ENCODE measurements at places on chromosomes 12 and 14.

DNA sequence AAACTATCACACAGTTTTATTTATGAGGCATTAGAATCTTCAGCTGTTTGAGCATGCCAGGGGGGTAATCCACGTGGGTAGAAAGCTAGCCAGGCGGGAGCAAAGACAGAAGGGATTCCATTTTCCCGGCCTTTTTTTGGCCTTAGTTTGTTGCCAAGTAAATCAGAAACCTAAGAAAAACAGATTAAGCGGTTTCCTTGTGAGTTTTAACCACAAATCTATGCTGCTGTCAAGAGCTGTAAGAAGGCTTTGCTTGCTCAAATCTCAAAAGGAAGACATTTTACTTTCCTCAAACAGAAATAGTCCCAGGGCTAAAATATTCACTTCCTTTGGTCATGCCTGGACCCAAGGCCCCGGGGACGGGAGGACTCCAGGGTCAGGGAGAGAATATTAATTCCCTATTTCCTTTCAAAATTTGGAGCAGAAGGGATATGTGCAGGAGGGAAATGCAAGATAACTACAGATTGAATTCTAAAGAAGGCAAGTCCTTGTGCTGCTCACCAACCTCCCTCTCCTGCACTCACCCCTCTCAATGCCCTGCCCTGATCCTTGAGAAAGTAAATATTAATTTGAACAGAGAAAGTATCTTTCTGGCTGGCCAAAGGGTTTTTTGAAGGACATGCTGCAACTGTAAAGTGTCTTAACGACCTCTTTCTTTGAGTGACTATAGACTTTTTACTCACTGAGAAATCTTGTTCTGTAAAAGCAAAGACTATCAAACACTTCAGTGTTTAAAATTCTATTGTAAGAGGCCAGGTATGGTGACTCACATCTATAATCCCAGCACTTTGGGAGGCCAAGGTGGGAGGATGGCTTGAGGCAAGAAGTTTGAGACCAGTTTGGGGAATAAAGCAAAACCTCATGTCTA is 75.7 kb downstream of the HSD17B6 start:
- DNase-seq, result no peak

DNA sequence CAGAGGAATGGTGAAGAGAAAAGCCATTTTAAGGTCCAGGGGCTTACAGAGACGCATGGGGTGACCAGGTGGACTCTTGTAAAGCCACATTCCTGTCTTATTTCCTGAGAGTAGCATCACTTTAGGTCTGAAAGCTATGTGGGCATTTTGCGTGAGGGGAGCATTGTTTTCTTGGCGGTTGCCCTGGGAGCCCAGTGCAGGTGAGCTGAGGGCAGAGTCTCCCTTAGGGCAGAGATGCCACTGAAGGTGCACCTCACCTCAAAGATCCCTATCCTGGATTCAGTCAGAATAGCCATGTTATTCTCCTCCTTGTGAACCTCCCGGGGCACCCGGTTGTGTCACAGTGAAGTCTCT is 12.4 kb downstream of the GLRX5 start:
- DNase-seq, result no peak

- no peak for DNase-seq
Observed at GRCh38 chr14:93953739-93954515, 22.4 kb downstream of the ASB2 start.

GRCh38 chr14:37668646-37669045 is 73.2 kb downstream of the TTC6 start:
- DNase-seq, result no peak

GRCh38 chr12:106671840-106672239 is 89.0 kb downstream of the RFX4 start:
- no peak for DNase-seq

DNA sequence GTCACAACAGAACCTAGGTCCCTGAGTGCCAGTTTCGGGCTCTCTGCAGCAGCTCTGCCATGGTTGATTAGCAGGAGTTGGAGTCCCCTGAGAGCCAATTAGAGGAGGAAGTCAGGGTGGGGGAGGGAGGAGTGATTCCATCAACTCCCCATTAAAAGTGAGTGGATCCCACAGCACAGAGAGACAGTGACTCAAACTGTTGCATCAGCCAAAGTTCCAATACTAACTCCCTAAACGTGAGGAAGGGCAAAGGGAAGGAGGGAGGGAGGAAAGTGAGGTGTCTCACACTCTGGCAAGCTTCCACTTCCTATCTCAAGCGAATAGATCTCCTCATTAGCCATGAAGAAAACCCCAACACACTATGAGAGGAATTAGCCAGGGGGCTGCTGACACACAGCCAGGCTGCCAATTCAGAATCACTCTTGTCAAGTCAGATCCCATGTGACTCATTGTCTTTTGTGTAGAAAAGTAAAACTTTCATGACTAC is 23.6 kb downstream of the OR11H4 start:
- no peak for DNase-seq

GRCh38 chr14:67933266-67933665 is 113.7 kb downstream of the RAD51B start:
- no peak for DNase-seq

DNA sequence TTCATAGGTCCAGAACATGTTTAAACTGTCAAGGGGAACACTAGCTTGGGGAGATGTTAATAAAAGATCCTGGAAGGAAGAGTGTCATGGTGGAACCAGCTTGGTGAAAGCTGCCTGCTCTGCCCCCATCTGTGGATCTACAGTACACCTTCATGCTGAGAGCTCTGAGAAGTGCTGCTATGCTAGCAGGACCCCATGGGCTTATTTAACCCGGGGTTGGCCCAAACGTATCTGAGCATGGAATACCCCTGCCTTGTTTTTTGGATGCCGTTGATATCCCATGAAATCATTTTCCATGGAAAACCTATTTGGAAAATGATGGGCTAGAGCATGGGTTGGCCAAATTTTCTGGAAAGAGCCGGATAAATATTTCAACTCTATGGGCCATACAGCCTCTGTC is 14.2 kb downstream of the UBE3B start:
- no peak for DNase-seq

GRCh38 chr12:50659690-50660424 is 104.0 kb upstream of the ATF1 start:
- DNase-seq, result no peak

DNA sequence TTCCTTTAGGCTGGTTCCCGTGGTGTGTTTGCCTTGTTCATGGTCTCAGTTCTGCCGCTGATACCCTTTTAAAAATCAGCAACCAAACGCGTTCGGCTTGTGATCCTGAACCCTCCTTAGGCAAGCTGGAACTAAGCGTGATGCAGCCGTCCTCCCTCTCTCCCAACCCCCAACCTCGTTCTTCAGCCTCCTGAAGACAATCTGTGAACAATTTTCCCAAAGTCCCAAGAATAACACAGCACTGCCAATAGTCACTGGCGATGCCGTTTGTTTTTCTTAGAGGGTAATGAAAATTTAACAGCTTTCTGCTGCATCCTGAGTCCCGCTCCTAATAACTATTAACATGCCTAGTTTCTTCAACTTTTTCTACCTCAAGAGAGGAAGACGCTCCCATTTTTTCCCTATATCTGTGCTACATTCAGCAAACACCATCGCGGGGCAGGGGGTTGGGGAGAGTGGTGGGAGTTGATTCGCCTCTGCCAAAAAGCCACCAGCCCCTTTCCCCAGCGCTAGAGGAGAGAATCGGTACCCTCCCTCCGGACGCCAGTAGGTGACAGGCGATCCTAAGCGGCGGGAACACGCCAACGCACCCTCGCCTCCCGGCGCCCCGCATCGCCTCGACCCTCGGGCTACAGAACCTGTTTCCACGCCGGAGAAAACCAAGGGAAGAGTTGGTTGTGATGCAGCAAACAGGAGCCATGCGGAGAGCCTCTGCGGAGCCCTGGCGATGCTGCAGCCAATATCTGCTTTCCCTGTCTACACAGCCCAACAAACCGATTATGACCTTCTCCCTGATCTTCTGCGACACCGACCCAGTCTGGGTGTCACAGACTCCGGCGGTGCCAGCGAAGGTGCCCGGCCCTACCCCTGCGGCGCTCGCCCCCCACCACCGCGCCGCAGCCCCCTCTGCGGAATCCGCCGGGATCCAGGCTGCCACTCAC is 752 bp downstream of the PRICKLE1 start:
- no peak for DNase-seq

DNA sequence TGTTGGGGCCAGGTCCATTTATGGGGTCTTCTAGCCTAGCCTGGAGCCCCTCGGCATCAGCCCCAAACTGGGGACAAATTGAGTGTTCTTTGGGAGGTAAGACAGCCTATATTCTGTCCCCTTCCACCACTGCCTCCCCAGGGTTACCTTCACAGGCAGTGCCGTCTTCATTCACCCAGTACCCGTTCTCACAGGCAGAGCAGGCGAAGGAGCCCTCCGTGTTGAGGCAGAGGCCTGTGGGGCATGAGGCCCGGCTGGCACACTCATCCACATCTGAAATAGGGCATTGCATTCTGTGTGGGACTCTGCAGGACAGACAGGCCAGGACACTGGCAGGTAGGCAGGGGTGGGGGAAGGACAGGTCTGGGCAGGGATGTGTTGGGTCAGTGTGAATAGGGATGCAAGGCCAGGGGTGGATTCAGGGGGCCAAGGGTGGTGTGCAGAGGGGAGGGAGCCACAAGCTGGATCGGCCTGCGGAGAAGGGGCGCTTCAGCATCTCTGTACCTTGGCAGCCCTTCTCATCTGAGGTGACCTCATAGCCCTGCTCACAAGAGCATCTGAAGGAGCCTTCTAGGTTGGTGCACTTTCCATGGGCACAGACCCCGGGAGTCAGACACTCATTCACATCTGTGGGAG is 16.1 kb downstream of the ISCA2 start:
- DNase-seq, result no peak

DNA sequence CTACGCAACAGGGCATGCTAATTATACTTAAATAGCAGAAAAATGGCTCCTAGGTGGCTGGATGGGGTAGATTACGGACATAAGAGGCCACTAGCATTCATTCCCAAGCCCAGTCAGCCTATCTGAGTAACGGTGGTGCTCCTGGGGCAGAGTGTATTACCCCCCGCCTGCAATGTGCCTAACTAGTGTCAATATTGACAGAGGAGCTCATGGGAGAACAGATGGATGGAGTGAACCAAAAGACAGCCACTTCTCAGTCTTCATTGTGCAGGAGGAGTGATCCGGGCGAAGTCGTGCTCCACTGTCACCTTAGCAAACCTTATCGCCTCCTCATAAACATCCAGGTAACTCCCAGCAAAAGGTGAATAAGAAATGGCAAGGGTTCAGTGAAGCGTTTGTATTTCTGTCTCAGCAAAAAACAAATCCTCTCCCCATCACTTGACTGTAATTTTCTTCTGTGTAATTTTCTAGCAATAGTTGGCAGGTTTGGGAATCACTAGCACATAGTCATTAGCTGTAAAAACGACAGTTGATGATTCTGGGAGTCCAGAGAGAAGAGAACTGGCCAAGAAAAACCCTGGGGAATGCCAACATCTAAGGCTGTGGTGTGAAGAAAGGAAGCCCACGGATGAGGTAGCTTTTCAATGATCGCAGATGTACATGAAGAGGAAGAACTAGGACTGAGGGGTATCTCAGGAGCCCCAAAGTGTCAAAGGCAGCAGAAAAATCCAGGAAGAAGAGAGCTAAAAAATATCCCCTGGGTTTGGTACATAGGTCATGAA is 126.6 kb upstream of the BCL2L14 start:
- DNase-seq, result no peak

- no peak for DNase-seq
Observed at GRCh38 chr14:40616579-40616978, 990.1 kb upstream of the LRFN5 start.
